Stimulated activated naive CD8-positive, alpha-beta T cell treated with anti-CD3 and anti-CD28 coated beads, Interleukin-15, amount 100 ng/mL, for 72 hours (primary cell): ENCODE measurements at places on chromosomes 7 and 10.

DNA sequence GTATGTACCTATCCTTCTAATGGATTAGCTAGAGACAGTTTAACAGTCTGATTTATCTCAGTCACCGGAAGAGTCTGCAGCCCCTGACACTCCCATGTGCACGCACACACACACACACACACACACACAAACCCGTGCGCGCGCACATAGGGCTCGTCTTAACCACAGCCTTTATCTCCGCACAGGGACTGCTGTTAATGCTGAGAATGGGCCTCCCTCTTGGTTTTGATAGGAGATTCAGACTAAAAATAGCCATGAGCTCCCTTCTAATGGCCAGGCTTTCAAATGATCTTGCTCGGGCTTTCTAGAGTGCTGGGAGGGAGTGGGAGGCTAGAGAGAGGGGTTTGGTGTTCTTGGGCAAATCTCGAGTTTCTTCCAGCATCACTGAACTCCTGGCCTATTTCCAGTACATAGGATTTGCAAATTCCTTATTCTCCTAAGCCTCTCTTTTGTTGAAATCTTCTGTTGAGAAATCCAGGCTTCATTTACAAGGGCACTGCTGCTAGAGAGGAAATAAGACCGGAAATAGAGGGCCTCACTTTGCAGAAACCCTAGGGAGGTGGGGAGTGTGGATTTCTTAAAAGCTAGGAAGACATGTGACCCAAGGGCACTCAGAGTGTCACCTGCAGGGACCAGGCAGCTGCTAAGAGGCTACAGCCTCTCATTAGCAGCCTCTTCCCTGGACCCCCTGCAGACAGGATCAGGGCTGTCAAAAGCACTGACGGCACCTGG lies 2.4 kb downstream of the TMEM72 start:
- DNase-seq = no peak

- peak; percentile 6 for DNase-seq
Measured at GRCh38 chr10:79375321-79376077, 28.2 kb downstream of the PPIF start.

DNA sequence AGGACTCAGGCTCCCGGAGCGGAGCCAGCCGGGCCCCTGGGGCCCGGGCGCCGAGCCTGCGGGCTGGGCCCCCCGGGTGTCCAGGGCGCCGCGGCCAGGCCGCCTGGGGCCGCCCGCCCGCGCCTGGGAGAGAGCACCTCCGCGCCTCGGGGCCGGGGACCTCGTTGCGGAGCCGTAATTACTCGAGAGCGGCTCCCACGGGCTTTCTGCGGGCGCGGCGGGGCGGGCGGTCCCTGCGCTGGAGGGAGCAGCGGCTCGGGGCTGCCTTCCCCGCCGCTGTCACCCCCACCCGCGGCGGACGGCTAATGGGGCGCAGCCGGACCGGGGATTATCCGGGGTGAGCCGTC lies 1.5 kb downstream of the GNB2 start:
- DNase-seq = peak; percentile 46

DNA sequence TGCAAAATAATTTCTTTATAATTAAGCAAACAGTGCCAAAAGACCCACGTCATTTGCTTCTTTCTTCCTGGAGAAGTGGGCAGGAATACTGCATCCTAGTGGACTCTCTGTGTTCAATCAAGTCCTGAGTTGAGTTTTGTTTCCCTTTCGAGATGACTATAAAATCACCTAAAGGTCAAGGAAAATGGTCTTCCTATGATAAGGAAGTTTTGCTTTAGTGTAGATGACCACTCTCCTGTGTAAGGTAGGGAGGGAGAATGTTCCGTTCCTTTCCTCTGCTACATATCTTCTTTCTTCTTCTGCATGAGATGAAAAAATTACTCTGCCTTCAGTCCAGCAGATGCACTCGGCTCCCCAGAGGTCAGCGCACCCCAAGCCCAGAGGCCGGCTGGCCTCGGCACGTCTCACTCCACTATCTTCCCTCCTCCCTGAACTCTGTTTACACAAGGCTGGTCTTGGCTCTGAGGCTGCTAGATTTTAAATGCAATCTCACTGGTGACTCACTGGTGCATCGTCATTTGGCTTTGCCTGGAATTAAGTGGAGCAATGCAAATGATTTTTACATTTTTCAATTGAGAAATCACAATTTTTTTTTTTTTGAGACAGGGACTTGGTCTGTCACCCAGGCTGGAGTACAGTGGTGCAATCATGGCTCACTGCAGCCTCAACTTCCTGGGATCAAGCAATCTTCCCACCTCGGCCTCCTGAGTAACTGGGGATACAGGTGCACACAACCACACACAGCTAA lies 18.6 kb upstream of the VDAC2 start:
- DNase-seq = no peak

GRCh38 chr7:27147199-27148030 lies at the start of gene HOXA6:
HOXA6 (minus strand) TSS chr7:27147774; CDS start chr7:27147749, 25 bp downstream.
- DNase-seq = no peak

GRCh38 chr10:78109210-78109609 lies 75.5 kb downstream of the RPS24 start:
- no peak for DNase-seq

- no peak for DNase-seq
Measured at GRCh38 chr10:29120216-29120615, 168.7 kb upstream of the LYZL1 start.

GRCh38 chr10:62801871-62802270 lies 2.6 kb upstream of the ADO start:
- no peak for DNase-seq

GRCh38 chr10:103458720-103459119 lies at the start of gene CALHM1:
CALHM1 (minus strand) TSS chr10:103458900; CDS start chr10:103458751, 149 bp downstream.
- no peak for DNase-seq

DNA sequence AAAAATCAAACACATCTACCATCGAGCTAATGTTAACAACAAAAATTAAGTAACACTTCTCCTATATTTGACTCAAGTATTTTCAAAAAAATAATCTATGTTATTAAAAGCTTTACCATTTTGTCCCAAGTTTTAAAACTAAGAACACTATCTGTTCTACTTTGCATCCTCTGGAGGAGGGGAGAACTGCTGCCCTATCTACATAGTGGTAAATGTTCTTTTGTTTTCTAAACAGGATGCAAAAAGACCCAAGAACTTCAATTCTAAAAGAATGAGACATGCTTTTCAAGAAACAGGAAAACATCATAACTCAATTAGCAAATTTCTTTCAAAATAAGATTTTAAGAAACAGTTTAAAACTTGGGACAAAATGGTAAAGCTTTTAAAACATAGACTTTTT lies 14.8 kb downstream of the SLC26A3 start:
- DNase-seq = no peak

DNA sequence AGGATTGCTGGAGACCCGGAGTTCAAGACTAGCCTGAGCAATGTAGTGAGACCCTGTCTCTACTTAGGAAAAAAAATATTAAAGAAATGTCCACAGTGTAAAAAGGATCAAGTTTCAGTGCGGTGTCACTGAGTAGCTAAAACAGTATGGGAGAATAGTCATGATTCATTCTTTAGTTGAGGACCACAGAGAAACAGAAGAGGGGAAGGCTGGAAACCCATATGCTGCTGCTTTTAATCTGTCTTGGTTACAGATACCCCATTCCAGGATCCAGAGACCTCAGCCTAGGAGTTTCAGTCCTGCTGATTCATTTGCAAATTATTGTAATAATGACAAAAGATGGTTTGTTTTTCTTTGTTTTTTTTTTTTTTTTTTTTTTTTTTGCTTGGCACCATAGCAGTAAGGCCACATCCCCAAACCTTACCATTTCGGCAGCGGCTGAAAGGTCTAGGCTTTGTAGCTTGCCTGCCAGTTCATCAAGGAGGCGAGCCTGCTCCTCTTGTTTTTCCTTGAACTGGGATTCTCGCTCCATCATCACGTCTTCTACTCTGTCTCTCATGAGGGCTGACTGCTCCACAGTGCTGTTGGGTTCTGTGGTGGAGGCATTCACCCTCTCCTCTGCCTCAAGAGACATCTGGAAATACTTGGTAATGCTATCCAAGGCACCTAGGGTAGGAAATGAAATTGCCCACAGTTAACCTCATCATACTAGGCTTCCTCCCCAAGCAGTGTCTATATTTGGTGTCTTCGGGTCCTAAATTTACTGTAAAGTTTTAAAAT lies 44.2 kb downstream of the DLD start:
- DNase-seq = no peak

DNA sequence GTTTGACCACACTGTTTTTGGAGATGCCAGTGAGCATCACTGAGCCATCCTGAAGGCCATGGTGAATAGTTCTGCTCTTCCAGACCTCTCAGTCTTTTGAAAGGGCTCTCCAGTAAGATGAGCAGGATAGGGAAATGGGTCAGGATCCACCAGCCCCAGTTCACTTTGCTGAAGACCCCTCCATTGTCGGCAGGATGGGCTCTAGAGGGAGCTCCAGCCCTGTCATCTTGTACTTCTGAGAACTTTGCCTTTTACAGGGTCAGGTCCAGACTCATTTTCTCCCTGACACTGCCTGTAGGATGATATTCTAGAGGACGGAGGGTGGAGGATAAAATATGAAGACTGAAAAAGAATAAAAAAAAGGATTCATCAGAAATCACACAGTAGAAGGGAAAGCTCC lies 13.1 kb downstream of the LHFPL3 start:
- no peak for DNase-seq

DNA sequence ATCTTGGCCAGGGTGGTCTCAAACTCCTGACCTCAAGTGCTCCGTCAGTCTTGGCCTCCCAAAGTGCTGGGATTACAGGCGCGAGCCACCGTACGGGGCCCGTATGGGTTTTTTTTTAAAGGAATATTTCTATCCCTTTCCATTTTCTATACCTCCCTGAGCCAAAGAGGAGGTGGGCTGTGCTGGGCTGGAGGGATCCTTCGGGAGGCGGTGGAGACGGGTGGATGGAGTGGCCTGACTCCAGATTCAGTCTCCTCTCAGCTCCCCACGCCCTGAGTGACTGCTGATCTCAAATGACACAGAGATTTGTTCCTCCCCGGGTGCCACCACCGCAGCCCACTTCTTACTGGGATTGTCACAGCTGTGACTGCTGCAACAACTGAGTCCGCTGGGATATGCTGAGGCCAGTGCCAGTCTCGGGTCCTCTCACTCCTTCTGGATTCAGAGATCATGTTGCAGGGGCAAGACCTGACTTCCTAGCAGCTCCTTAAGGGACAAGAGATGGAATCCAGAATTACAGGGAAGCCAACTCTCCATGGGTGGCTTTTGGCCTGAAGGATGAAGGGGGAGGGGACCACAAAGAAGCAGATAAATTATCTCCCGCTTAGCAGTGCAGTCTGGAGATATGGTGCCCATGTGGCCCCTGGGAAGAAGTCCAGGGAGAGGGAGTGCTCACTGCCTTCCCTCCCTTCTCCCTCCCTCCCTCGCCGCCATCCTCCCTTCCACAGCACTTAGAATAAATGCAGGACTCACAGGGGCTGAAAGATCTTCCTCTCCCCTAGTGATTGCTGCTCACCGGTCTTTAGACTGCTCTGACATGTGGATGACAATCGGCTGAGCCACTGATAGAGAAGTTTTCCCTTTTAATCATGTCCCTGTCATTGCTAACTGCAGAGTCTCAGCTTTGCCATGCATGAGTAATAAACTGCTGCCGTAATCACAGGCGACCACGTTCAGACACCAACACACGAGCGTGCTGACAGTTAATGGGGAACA lies 14.3 kb downstream of the GALNT17 start:
- no peak for DNase-seq

DNA sequence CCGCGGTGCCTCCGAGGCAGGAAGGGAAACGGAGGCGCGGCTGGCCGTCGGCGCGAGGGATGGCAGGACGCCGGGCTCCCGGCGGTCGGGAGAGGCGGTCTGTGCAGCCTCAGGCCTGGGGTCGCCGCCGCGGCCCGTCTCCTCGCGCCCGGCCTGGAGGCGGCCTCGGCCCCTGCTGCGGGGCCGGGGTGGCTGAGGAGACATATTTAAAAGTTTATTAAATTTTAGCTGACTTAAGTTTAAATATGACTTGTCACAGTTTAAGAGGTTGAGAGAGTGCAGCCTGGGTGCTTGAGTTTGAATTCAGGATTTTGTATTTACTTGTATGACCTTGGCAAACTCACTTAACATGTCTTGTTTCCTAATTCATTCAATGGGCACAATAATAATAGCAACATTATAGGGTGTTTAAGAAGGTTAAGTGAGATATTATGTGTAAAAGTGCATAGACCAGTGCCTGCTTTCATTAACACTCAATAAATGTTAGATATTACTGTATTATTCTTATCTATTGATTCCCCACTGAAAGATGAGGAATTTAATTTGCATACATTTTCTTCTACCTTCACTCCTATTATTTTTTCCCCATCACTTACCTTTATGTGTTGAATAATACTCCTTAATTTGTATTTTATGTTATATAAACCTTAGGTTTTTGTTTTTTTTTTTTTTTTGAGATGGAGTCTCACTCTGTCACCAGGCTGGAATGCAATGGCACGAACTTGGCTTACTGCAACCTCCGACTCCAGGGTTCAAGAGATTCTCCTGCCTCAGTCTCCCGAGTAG lies 718 bp downstream of the DYNC2I1 start:
- DNase-seq = no peak

DNA sequence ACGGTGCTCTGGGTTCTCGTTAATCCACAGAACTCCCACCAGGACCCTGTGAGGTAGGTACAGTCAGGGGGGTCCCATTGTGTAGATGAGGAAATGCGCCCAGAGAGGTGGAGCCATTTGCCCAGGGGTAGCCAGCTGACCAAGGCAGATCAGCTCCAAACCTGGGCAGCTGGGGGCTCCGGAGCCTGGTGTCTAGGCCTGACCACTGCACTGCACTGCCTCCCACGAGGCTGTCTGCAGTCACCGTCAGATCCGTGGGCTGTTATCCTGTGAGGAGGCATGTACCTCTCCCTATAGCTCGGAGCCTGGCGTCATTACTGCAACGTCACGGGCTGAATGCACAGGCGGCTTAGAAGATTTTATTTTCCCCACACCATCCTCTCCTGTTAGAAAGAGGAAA lies 411.8 kb upstream of the FOXK1 start:
- DNase-seq = no peak

- DNase-seq = no peak
Measured at GRCh38 chr10:75861582-75861981, 430.2 kb downstream of the LRMDA start.

DNA sequence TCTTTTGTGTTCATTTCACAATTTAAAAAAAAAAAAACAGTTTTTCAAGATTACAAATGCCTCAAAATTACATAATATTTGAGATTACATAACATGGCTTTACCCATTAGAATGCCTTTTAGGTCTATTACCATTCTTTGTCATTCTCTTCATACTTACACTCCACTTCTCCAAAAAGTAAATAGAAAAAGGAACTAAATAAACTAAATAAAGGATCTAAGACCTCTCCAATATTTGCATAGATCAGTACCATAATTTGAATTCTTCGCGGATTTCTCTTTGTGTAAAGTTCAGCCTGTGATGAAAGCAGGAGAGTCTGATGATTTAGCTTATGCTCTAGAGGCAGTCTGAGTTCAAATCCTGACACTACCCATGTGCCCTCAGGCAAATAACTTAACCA lies 56.4 kb upstream of the C1GALT1 start:
- no peak for DNase-seq

DNA sequence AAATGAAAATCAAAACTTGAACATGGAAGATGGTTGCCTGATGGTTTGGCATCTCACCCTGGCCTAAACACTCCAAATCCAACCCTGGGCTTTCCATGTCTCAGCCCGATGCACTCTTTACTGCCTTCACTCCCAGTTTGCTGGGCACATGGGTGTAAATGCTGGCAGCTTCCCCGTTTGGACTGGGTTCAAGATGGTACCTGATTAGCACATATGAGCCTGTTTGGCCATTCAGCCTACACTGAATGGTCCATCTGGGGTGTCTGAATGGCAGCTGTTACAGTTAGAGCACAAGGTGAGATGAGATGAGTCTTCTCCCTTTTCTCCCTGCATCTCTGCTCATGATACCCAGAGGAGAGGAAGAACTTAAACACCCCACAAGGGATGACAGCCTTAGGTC lies 37.1 kb downstream of the ATXN7L1 start:
- no peak for DNase-seq

- DNase-seq = peak; percentile 76
Measured at GRCh38 chr7:143372070-143372469, 9.1 kb upstream of the ZYX start.
